ENCODE measurements at places on chromosomes 2 and 18.
A peak's percentile ranks its signal among the peaks of the same experiment; 100 is the strongest.

DNA sequence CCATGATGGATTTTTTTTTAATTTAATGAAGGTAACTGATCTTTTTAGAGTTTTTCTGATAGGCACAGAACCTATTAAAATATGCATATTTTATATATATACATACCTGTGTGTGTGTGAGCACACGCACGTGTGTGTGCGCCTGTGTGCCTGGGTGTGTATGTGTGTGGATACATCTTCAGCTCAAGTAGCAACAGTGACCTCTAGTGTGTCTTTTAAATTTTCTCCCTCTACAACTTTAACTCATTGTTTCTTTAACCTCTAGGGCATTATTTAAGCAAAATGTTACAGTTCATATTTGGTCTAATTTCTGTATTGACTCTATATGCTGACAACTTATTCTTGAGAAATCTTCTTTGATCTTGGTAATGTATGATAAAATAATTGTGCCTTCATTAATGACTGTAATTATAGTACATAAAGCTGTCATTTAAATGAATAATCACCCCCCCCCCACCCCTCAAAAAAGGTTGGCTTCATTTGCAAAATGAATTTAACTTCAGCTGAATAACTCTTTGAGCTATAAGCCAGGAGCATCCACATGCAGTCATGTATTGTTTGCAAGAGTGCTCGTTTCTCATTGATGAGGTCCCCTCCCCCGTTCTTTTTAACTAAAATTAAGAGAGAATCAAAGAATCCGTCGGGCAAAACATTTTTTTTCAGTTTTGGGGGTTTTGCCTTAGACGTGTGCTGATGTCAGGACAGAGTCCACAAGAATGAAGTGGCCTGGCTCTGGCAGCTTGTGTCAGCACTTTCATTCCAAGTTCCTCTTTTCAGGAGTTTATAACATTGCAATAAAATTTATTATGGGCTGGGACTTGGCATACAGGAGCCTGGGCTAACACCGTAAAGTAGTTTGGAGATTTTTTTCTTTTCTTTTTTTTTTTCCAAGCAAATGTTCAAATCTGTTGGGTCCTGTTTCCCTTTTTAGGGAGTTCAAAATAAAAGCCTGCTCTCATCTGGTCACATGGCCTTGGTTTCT, 80.0 kb downstream of the ETAA1 start:
- DNase-seq: peak; percentile 62

- no peak for DNase-seq
Measured at GRCh38 chr2:237041231-237041630, 44.5 kb upstream of the COPS8 start.

DNA sequence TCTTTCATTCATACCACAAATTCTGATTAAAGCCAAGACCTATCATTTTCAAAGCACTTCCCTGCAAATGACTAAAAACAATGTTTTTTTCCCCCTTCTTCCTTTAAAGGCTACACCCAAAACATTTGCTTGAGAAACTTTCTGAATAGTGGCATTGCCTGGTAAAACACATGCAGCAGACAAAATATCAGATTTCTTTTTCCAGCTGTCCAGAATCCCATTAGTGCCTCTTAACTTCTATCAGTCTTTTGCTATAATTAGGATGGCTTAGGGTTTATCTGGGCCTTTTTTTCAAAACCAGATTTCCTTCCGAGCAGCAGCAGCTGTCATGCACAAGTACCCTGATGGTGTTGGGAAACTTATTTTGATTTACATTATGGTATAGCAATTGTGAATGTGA, 50.6 kb downstream of the ALPK2 start:
- peak; percentile 42 for DNase-seq

GRCh38 chr2:167749016-167749415, 498.4 kb downstream of the STK39 start:
- DNase-seq: no peak

GRCh38 chr18:26215247-26215970, 10.8 kb upstream of the TAF4B start:
- no peak for DNase-seq

- no peak for DNase-seq
Measured at GRCh38 chr2:200463452-200463851, 46.4 kb downstream of the KCTD18 start.

DNA sequence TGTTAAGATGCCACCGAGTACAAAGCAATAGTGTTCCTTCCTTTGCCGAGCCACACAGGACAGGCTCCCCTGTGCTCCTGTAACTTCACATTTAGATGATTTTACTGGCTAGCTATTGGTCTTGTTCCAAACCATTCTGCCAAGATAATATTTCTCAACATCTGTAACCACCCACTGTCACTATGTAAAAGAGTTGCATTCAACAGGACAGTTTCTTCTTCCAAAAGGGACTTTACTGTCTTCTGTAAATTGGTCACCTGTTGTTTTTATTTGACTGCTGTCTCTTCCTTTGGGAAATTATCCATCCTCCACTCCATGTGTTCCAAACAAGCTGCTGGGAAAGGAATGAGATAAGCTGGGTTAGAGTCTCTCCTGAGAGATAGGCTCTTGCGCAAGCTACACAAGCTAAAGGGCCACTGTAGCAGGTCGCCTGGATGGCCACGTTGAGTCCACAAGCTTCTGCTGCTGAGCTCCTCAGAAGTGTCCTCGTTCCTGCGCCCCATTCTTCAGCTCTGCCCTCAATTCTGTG, 14.4 kb upstream of the BZW1 start:
- DNase-seq: peak; percentile 49

- DNase-seq: peak; percentile 20
Measured at GRCh38 chr2:197804758-197805714, 643 bp downstream of the PLCL1 start.

DNA sequence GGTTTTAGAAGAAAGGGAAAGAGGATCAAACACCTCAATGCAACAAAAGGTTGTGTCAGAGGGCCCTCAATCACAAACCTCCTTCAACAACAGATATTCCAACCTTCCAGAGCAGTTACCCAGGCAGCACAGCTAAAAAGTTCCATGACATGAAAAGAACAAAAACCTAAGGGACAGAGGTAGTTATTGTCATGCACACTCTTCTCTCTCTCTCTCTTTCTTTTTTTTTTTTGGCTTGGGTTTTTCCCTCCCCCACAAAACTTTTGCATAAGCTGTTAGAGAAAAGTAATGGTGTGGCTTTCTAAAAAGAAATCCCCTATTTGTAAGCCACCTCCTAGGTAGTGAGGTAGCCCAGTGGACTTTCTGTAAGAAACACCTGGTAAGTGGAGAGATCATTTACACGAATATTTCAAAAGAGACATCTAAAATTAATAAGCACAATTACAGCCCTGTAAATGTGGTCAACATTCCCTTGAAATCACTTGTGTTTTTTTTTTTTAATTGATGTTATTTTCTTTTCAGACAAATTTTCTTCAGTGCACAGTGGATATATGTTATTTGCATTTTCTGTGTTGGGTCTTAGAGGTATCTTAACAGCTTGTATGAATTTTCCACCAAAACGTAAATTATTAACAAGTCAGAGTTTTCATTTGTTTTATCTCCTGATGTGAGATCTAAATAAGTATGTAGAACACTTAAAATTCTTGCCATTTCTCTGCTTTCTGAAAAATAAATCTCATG, 48.4 kb downstream of the ZEB2 start:
- no peak for DNase-seq

DNA sequence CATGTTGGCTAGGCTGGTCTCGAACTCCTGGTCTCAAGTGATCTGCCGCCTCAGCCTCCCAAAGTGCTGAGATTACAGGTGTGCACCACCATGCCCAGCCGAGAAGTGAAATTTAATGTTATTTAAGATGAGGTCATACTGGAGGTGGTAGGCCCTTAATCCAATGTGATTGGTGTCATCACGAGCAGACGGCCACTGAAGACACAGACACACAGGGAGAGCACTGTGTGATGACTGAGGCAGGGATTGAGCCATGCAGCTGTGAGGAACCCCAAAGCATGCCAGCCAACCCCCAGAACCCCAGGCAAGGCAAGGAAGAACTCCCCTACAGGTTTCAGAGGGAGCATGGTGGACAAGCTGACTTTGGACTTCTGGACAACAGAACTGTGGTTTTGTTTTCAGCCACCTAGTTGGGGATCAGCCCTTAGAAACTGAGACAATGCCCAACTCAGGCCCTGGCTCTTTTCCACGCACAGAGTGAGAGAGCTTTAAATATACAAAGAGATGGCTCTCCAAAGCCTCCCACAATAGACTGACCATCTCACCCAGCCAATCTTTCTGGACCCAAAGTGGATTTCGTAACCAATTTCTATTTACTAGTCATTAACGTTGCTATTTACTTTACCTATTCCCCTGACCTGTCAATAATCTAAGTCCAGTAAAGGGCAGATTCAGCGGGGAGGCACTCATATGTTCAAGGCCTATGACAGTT, 34.2 kb downstream of the TBC1D8 start:
- DNase-seq: no peak

- DNase-seq: no peak
Measured at GRCh38 chr2:10249798-10250197, 52.9 kb upstream of the HPCAL1 start.

GRCh38 chr18:5756823-5757222, 138.5 kb downstream of the TMEM200C start:
- DNase-seq: no peak

GRCh38 chr18:74540652-74541421, 6.5 kb downstream of the CNDP1 start:
- peak; percentile 11 for DNase-seq

- no peak for DNase-seq
Measured at GRCh38 chr2:200003444-200003843, 48.1 kb downstream of the MAIP1 start.

All from AG10803 (cell line).